ENCODE measurements at places on chromosomes 16 and 17.

DNA sequence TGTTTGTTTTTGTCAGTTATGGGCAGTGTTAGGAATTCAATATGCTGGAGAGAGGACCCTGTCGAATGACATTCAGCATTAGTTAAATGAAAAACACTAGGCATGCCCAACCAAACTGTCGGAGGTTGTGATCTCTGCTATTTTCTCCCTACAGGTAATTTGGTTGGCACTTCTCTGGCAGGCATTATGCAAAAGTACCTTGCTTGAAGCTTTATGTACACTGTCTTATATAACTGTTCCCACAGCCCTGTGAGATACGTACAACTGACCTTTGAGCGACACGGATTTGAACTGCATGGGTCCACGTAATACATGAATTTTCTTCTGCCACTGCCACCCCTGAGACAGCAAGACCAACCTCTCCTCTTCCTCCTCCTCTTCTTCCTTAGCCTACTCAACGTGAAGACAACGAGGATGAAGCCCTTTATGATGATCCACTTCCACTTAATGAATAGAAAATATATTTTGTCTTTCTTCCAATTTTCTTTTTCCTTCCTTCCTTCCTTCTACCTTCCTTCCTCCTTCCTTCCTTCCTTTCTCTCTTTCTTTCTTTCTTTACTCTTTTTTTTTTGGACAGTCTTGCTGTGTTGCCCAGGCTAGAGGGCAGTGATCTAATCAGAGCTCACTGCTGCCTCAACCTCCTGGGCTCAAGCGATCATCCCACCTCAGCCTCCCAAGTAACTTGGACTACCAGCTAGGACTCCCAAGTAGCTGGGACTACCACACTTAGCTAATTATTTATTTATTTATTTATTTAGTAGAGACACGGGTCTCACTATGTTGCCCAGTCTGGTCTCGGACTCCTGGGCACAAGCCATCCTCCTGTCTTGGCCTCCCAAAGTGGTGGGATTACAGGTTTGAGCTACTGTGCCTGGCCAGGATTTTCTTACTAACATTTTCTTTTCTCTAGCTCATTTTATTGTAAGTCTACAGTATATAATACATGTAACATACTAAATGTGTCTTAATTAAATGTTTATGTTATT is 77.3 kb downstream of the WIPI1 start:
- no peak for DNase-seq

GRCh38 chr17:50443505-50443974 is 17.5 kb downstream of the ACSF2 start:
- no peak for DNase-seq

- DNase-seq: no peak
These were observed 5.6 kb downstream of the ALOX15 start for GRCh38 chr17:4635823-4636375.

DNA sequence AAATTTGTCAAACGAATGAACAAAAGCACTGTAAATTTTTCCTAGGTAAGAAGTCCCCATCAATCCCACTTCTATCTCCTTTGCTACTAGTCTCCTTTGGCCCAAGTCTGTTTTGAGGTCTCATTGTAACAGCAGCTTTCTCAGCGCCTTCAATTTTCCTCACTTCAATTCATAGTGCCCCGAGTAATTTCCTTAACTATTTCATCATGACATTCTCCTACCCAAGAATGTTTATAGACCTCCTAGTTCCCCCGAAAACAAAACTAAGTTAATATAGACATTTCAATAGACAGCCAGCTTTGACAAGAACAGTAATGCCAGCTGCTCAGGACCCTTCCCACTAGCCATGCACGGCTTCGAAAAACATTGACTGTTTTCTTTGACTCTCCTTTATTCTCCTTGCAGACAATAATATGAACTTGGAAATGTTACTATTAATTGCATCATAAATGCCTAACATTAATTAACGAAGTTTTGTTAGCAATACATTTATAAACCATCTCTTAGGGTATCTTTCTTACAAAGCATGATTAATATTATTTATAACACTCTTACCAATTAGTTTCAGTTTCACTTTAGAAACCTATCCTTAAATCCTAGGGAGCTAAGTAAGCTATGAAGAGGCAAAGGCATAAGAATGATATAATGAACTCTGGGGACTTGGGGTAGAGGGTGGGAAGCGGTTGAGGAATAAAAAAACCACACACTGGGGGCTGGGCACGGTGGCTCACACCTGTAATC is 22.8 kb downstream of the GLG1 start:
- DNase-seq: no peak

DNA sequence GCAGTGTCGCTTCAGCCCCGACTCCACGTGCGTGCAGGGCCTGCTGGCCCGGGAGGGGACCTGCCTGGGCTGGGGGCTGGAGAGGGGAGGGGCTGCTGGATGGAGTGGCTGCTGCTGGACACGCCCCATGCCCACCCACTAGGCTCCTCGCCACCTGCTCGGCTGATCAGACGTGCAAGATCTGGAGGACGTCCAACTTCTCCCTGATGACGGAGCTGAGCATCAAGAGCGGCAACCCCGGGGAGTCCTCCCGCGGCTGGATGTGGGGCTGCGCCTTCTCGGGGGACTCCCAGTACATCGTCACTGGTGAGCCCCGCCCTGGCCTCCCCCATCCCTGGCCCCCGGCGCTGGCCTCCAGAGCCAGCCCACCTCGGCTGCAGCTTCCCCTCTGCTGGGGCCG is 2.4 kb downstream of the BRICD5 start:
- DNase-seq: no peak

DNA sequence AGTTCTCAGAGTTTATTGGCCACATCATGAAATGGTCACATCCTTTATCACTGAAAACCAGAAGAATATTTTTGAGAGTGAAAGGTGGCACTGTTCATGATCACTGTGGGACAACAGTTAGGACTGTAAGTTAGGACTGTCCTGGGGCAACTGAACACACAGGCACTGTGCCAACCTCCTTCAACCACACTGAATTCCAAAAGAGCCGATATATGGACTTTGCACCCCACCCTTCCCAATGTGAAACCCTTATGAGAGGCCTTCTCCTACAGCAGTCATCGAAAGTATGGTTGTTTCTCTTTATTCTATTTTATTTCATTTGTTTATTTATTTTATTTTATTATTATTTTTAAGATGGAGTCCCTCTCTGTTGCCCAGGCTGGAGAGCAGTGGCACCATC is 353.5 kb downstream of the TOX3 start:
- no peak for DNase-seq

GRCh38 chr16:87278191-87279093 is 38.8 kb downstream of the C16orf95 start:
- peak; percentile 24 for DNase-seq

- no peak for DNase-seq
These were observed 16.0 kb downstream of the HOXB4 start for GRCh38 chr17:48561884-48562810.

DNA sequence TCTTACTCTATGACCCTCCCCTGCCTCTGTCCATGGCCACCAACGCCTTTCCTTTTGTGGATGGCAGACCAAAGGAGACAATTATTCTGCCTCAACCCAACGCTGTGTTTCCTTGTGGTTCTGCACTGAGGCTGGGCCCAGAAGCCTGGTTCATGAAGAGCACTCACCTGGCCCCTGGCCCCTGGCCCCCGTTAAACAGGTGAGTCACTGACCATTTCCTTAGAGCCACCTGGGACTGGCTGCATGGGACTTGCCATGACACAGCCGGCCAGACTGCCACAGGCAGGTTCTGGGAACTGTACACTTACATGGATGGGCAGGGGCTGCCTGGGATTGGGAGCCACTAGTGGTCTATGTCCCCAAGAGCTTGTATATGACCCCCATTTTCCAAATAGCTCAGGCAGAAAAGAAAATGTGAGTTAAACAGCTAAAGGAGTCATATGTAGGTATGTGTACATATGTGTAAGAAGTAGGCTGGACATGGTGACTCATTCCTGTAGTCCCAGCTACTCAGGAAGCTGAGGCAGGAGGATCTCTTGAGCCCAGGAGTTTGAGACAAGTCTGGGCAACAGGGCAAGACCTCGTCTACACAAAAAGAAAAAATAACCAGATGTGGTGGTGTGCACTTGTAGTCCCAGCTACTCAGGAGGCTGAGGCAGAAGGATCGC is 181.9 kb upstream of the CACNG5 start:
- DNase-seq: no peak

- no peak for DNase-seq
These were observed 220 bp upstream of the ARHGAP44 start for GRCh38 chr17:12789075-12789480.

DNA sequence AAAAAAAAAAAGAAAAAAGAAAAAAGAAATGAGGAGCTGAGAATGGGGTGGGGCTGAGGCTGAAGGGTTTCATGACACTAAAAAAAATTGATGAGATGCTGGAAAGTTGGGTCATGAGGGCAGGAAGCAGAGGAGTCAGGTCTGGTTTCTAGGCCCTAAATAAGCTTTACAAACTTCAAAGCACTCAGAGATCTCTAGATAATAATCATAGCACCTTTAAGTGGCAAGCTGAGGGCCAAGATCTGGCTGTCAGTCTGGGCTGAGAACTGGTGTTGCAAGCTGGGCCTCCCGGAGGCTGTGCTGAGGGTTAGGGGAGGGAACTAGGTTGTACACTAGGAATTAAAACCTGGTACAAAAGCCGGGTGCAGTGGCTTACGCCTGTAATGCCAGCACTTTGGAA is 6.4 kb downstream of the ZNF764 start:
- DNase-seq: no peak

DNA sequence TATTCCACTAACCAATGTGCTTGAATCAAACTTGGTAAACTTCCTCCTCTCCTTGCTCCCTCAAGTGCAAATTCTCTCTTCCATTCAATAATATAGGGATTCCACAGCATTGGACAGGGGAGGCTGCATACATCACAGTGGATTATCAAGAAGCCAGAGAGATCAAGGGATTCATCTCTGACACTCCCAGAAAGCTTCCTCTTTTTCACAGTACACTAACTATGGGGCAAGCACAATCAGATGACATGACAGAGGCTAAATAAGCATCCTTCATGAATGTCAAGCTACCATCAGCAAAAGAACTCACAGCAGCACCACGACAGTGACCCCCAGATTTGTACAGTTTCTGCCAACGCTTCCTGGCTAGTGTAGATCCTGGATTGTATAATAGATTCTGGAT is 178.4 kb upstream of the C17orf78 start:
- DNase-seq: no peak

DNA sequence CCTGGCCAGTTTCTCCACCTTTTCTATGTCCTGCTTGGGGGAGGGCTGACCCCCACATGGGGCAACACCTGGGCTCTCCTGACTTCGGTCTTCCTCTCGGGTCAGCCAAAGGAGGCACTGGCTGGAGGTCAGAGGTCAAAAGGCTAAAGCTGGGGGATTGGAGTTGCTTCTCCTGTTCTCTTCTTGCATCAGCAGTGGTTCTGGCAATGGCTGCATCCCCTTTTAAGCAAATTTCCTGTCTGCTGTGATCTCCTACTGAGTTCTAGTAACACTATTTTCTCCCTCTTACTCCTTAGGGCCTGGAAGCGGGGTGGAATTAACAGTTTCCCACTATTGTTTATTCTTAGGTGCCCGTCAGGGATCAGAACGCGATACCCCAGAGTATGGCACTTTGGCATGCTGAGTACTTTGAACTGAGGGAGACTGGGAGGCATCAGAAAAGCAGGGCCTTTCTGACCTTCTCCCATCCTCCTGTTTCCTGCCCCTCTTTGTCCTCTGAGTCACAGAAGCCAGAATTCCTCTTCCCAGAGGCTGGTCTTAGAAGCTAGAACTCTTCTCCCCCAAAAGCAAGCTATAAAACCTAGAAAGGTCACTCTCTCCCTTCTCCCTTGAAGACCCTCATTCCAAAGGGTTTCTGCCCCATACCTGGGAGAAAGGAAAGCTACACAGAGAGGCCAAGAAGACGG is 268.2 kb downstream of the STX8 start:
- DNase-seq: peak; percentile 17

- DNase-seq: no peak
These were observed 231.2 kb downstream of the PRKCA start for GRCh38 chr17:66533572-66533971.

- DNase-seq: no peak
These were observed 64.2 kb downstream of the SPECC1 start for GRCh38 chr17:20073055-20073979.

GRCh38 chr16:12061336-12062055 is 85.0 kb downstream of the SNX29 start:
- no peak for DNase-seq

DNA sequence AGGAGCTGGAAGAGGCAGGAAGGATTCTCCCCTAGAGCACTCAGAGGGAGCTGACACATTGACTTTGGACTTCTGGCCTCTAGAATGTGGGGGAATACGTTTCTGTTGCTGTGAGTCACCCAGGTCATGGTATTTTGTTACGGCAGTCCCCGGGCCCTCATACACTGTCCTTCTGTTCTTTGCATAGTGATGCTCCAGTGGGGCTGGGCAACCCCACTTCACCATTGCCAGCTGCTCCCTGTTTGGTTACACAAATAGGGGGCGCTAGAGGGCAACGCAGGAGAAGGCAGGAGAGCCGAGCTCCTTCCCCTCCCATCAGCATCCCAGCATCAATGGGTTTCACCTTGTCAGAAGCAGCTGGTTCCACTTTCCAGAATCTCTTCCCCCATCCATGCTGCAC is 257.7 kb upstream of the FOXF1 start:
- DNase-seq: no peak

GRCh38 chr17:57432507-57433277 is 176.4 kb downstream of the MSI2 start:
- DNase-seq: no peak

GRCh38 chr16:2026461-2027023 is at the start of gene NHERF2:
TSS of gene NHERF2 (plus strand) at chr16:2026902. CDS start at chr16:2027006, 104 bp downstream.
- DNase-seq: no peak

GRCh38 chr17:3732210-3732621 is 8.5 kb downstream of the HASPIN start:
- no peak for DNase-seq

GRCh38 chr17:29732613-29733012 is 109.9 kb upstream of the CORO6 start:
- peak; percentile 43 for DNase-seq

DNA sequence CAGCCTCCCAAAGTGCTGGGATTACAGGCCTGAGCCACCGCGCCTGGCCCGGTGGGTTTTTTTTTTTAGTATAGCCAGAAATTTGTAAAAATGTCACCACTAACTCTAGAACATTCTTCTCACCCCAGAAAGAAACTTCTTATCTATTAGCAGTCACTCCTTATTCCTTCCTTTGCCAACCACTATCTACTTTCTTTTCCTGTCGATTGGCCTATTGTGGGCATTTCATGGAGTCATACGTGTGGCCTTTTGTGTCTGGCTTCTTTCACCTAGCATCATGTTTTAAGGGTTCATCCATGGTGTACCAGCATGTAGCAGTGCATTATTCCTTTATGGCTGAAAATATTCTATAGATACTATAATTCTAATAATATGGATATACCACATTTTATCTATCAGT is 3.6 kb downstream of the CYB5D2 start:
- no peak for DNase-seq

DNA sequence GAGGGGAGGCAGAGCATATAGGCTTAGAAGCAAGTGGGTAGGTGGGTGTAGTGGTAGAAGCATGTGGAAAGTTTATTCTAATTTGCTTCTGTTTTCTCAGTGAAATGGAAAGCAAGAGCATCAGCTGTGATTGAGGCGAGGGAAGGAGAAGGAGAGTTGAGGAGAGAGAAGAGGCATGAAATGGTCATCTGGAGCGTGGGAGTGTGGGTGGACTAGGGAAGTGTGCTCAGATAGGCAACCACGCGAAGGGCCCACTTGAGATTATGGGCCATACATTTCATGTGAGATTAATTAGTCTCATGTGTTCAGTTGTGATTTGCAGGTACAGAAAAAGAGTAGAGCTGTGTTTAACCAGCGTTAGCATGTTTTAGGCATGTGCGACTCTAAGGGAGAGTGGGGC is 20.8 kb upstream of the CDC6 start:
- DNase-seq: no peak
